Natural killer cell (primary cell): ENCODE measurements at places on chromosomes 3 and 15. TPM values are rescaled to one million over a fixed set of nuclear protein-coding genes. Genes with fewer than 3 reads are reported as not detected.

The TUSC7 gene
- not detected for total RNA-seq

The VEPH1 gene
- total RNA-seq, result 1.3 TPM

The KBTBD13 gene
- not detected for total RNA-seq

GRCh38 chr3:90253131-90253530, 1145.7 kb downstream of the EPHA3 start:
- no peak overlapping the region for H3K4me3 ChIP-seq
- no peaks in the 10 kb centered on the region for H3K27me3 ChIP-seq
- no peak overlapping the region for H3K27ac ChIP-seq
- no peak for DNase-seq
- H3K36me3 ChIP-seq, result no peaks in the 10 kb centered on the region
- no peaks in the 10 kb centered on the region for H3K4me1 ChIP-seq

GRCh38 chr3:78861156-78861555, 906.6 kb downstream of the ROBO1 start:
- H3K4me3 ChIP-seq, result no peak overlapping the region
- H3K27me3 ChIP-seq, result no peaks in the 10 kb centered on the region
- DNase-seq, result no peak
- H3K27ac ChIP-seq, result no peak overlapping the region
- no peaks in the 10 kb centered on the region for H3K36me3 ChIP-seq

DNA sequence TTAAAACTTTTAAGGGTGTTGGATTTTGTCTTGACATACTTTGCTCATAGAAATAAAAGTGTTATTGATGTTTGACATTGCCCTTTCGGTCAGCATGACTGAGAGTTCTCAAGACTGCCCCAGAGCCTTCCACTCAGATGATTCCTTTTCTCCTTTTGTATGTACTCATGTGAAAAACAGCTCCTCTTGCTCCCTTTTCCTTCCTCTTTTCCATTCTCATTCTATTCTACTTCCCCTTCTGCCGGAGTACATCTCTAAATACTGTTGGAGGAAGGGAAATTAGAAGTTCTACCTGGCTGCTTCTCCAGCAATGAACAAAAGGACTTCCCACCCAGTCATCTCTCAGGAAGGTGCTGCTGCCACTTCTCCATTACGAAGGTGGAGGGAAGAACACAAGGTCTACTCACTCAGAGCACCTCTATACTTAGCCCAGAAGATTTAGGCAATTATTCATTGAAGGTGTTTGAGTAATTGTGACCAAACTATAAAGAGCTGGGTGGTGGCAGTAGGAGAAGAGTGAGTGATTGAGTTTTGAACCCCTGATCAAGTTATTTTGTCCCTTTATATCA, 163.8 kb upstream of the MBNL1 start:
- no peak for DNase-seq
- H3K4me3 ChIP-seq, result no peak overlapping the region
- no peaks in the 10 kb centered on the region for H3K36me3 ChIP-seq
- H3K27me3 ChIP-seq, result no peaks in the 10 kb centered on the region
- H3K4me1 ChIP-seq, result no peaks in the 10 kb centered on the region
